Mesenchymal stem cell (in vitro differentiated cells and primary cell): ENCODE measurements at places on chromosomes 3 and 15.

DNA sequence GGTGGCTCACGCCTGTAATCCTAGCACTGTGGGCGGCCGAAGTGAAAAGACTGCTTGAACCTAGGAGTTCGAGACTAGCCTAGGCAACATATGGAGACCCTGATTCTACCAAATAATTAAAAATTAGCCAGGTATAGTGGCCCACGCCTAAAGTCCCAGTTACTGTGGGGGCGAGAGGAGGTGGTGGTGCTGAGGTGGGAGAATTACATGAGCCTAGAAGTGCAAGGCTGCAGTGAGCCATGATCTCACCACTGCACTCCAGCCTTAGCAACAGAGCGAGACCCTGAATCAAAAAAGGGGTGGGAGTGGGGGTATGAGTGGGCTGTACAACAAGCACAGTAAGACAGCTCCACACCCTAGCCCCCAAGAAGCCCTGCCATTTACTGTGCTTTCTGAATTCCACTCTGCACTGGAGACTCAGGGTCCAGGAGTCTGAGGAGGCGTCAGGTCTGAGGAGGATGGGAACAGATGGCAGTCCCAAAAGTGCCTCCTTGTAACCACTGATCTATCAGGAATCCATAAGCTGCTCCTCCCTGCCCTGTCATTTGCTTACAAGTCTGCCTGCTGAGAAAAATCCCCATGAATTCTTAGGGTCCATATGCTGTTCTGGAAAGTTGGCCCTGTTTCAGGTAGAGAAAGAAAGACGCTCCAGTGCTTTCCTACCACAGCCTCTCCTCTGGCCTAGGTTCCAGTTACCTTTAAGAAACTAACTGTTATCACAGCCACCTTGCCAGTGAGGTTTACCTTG, 171.1 kb downstream of the MAGI1 start:
- H3K4me1 ChIP-seq = peaks cover 12% of the 10 kb centered on the region
- no peak for DNase-seq
- H3K36me3 ChIP-seq = no peaks in the 10 kb centered on the region

DNA sequence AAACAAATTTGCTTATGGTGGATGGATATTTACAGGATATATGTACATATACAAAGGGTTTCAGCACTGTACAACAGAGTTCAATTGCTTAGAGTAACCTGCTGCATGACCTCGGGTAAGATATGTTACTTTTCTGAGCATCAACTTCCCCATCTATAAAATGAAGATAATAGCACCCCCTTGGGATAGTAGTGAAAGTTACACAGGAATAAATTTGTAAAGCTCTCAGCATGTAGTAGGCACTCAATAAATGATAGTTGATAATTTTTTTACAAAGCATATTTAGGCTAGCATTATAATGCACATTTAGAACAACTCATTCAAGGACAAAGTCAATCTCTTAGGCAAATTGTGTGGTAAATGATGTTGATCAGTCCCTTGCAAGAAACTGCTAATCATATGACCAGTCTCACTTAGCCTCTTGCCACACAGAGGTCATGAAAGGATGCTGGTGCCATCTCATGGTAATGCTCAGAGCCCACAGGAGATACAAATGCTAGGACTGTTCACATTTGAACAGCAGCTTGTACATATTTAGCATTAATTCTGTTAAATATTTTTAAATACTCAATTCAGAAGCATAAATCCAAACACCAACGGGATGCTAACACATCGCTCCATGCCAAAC, 123.9 kb downstream of the MAGI1 start:
- H3K4me1 ChIP-seq = no peaks in the 10 kb centered on the region
- no peak for DNase-seq
- no peaks in the 10 kb centered on the region for H3K27me3 ChIP-seq

GRCh38 chr3:127546970-127547733, 43.4 kb downstream of the TPRA1 start:
- no peaks in the 10 kb centered on the region for H3K36me3 ChIP-seq
- H3K27me3 ChIP-seq = peaks cover 9% of the 10 kb centered on the region
- no peak overlapping the region for H3K27ac ChIP-seq
- H3K4me1 ChIP-seq = peaks cover 10% of the 10 kb centered on the region
- DNase-seq = no peak
- H3K4me3 ChIP-seq = peak overlapping the region; percentile 47

- no peaks in the 10 kb centered on the region for H3K36me3 ChIP-seq
- no peaks in the 10 kb centered on the region for H3K27me3 ChIP-seq
Observed at GRCh38 chr15:92059036-92059970, 205.8 kb downstream of the SLCO3A1 start.

DNA sequence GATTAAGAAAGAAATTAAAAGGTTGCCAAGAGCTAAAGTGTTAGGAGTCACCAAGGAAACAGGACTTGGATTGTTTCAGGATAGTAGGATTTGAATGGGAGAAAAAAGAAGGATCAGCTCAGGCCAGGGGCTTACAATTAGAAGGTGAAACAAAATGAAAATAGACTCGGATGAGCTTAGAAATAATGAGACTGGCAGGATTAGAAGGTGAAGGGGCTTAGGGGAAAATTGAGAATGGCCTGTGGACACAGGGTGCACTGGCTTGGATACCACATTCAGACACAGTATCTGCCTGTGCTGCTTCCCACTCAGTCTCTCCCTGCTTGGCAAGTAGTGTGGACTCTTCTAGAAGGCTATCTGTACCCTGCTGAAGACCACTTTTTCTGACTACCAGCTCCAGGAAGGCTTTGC, 206.1 kb upstream of the ATP10A start:
- H3K27me3 ChIP-seq = no peaks in the 10 kb centered on the region
- H3K4me1 ChIP-seq = no peaks in the 10 kb centered on the region
- H3K27ac ChIP-seq = no peak overlapping the region
- no peaks in the 10 kb centered on the region for H3K36me3 ChIP-seq
- no peak for DNase-seq

GRCh38 chr3:14397531-14397930, 4.9 kb upstream of the SLC6A6 start:
- H3K27ac ChIP-seq = no peak overlapping the region
- no peaks in the 10 kb centered on the region for H3K36me3 ChIP-seq
- no peaks in the 10 kb centered on the region for H3K27me3 ChIP-seq
- DNase-seq = no peak
- no peak overlapping the region for H3K4me3 ChIP-seq

GRCh38 chr3:15198686-15199085, 7.4 kb upstream of the CAPN7 start:
- H3K27me3 ChIP-seq = peaks cover 25% of the 10 kb centered on the region
- DNase-seq = no peak
- no peaks in the 10 kb centered on the region for H3K36me3 ChIP-seq
- H3K4me3 ChIP-seq = no peak overlapping the region
- no peaks in the 10 kb centered on the region for H3K4me1 ChIP-seq

DNA sequence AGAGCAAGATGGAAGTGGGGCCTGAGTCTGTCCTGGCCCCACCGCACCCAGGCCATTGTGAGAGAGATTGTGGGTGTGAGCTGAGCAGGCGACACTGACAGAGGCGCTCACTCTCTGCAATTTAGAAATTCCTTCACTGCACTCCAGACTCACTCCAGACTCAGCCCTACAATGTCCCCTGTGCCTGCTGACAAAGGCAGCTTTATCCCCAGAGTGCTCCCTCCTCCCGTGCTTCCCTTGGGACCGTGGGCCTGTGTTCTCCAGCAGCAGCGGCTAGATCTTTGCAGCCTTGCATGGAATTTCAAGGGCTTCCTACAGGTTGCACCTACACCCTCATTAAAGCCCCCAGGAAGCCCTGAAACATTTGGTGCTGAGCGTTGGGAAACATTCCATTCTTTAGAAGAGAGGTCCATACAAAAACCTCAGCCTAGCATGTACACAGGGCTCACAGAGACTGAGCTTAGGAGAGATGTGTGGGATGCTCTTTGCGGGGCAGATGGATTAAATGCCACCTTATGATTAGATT, 1.3 kb upstream of the IL16 start:
- H3K36me3 ChIP-seq = no peaks in the 10 kb centered on the region
- no peak overlapping the region for H3K27ac ChIP-seq
- H3K27me3 ChIP-seq = no peaks in the 10 kb centered on the region
- no peak overlapping the region for H3K4me3 ChIP-seq
- H3K4me1 ChIP-seq = no peaks in the 10 kb centered on the region

GRCh38 chr15:70479785-70480184, 283.6 kb downstream of the UACA start:
- no peaks in the 10 kb centered on the region for H3K36me3 ChIP-seq
- peaks cover 58% of the 10 kb centered on the region for H3K27me3 ChIP-seq
- no peak overlapping the region for H3K4me3 ChIP-seq
- no peak overlapping the region for H3K27ac ChIP-seq

DNA sequence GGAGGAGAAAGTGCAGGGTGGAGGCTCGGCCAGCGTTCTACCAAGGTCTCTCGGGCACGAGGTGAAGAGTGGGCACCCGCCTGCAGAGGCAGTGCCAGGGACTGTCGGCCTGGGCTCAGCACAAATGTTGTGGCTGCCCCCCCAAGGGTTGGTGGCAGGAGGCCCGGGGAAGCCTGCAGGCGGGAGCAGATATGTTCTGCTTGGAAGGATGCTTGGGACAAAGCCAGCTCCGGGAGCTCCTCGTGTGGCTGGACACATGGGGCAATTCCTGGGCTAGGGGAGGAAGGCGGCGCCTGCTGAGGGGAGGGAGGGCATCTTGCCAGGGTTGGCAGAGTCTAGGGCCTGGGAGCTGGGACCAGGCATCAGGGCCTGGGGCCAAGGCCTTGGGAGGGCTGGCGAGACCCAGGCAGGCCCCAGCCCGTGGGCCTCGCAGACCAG, 30.4 kb upstream of the FBLN2 start:
- DNase-seq = no peak
- H3K27me3 ChIP-seq = peaks cover 34% of the 10 kb centered on the region
- H3K27ac ChIP-seq = no peak overlapping the region
- no peak overlapping the region for H3K4me3 ChIP-seq
- H3K4me1 ChIP-seq = peaks cover 2% of the 10 kb centered on the region
- H3K36me3 ChIP-seq = peaks cover 11% of the 10 kb centered on the region

GRCh38 chr3:42975456-42975855, 3.7 kb upstream of the GASK1A start:
- DNase-seq = no peak
- H3K4me3 ChIP-seq = no peak overlapping the region
- H3K27me3 ChIP-seq = peaks cover 35% of the 10 kb centered on the region
- no peak overlapping the region for H3K27ac ChIP-seq

GRCh38 chr15:67187351-67187854, 67.1 kb downstream of the AAGAB start:
- no peak overlapping the region for H3K27ac ChIP-seq
- peaks cover 13% of the 10 kb centered on the region for H3K4me1 ChIP-seq
- peaks cover 78% of the 10 kb centered on the region for H3K36me3 ChIP-seq
- no peak for DNase-seq
- no peak overlapping the region for H3K4me3 ChIP-seq

- no peaks in the 10 kb centered on the region for H3K36me3 ChIP-seq
- no peak for DNase-seq
Observed at GRCh38 chr3:186365202-186365974, 3.4 kb upstream of the DGKG start.

DNA sequence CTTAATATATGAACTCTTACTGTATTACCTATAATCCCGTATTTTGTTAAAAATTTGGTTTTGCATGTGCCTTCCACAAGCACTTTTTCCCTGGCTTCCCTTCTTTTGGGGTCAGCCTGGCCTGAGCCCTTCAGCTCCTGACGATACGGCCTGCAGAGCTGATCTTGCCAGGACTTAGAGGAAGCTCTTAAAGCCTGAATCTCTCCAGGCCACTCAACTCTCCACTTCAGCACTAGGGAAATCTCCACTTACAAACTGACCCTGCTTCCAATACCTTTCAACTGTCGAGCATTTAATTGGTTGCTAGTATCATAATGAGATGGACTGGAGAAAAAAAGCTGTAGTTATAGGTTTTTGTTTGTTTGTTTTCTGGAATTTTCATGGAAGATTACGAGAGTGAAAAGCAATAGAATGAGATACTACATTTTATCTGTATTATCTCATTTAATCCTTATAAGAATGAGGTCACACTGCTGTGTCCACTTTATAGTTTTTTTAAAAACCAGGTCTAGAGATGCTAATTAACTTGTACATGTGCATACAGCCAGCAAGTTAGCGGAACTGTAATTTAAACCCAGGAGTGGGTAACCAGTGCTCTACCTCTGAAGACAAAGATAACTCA, 54.8 kb downstream of the ZBTB38 start:
- peaks cover 20% of the 10 kb centered on the region for H3K36me3 ChIP-seq
- H3K27ac ChIP-seq = no peak overlapping the region
- peaks cover 22% of the 10 kb centered on the region for H3K4me1 ChIP-seq
- no peak overlapping the region for H3K4me3 ChIP-seq
- peak; percentile 68 for DNase-seq

DNA sequence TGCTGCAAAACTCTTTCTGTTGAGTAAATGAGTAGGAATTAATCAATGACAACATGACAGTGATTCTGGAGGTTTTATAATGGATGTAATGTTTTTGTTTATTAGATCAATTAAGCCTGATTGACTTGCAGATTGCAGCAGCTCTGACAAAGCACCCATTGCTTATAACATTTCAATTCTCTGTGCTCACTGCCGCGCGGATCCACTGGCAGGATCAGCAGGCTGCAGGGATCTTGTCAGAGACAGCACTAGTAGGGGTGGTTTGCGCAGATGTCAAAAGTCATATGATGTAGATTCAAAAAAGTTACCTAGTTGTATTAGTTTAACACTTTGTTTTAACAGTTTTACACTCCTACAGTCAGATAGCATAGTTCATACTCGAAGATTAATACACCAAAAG, 93.4 kb downstream of the MBNL1 start:
- no peak overlapping the region for H3K4me3 ChIP-seq
- no peaks in the 10 kb centered on the region for H3K36me3 ChIP-seq
- no peak for DNase-seq
- no peaks in the 10 kb centered on the region for H3K4me1 ChIP-seq
- H3K27ac ChIP-seq = no peak overlapping the region
- H3K27me3 ChIP-seq = no peaks in the 10 kb centered on the region

DNA sequence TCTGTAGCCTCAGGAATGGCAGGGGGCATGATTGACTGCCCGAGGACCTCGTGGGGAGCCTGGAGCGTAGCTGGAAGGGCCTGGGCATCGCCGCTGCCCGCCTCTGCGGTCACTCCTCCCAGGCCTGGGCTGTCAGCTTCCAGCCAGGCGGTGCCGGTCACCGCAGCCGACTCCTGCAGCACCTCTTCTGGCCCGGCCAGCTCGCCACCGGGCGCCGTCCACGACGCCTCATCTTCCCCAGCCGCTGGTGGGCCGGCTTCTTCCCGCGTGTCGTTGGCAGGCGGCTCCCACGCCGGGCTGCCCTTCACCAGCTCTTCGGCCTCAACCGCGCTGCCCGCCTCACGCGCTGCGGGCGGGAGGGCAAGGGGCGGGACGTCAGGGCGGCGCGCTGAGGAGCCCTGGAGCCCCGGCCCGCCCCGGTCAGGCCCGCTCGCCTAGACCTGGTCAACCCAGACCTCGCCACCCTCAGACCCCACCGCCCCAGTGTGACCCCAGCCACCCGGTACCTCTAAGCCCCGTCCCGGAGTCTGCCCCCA, 1.0 kb downstream of the CSPG5 start:
- H3K4me3 ChIP-seq = peak overlapping the region; percentile 43
- peaks cover 1% of the 10 kb centered on the region for H3K36me3 ChIP-seq
- H3K4me1 ChIP-seq = peaks cover 19% of the 10 kb centered on the region
- peaks cover 69% of the 10 kb centered on the region for H3K27me3 ChIP-seq
- no peak overlapping the region for H3K27ac ChIP-seq

DNA sequence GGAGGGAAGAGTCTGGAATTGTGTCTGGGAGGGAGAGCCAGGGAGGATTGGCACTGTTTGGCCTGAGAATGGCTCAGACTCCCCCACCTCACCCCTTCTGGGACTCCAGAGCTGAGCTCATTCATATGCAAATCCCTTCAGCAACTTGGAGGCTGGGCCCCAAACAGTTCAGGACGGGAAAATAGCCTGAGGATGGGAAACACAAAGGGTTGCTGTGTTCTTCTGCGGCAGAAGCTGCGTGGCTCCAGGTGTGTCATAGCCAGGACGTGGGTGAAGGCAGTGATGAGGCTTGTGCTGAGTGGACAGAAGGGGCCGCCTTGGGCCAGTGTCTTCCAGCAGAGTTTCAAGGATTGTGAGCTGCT, 16.6 kb downstream of the MASP1 start:
- DNase-seq = no peak
- H3K4me3 ChIP-seq = no peak overlapping the region
- peaks cover 2% of the 10 kb centered on the region for H3K4me1 ChIP-seq
- H3K27me3 ChIP-seq = no peaks in the 10 kb centered on the region
- no peak overlapping the region for H3K27ac ChIP-seq
- H3K36me3 ChIP-seq = no peaks in the 10 kb centered on the region
